Stimulated activated CD8-positive, alpha-beta memory T cell treated with anti-CD3 and anti-CD28 coated beads, Interleukin-15, amount 100 ng/mL, for 24 hours (primary cell): ENCODE measurements at places on chromosomes 7 and 10.

DNA sequence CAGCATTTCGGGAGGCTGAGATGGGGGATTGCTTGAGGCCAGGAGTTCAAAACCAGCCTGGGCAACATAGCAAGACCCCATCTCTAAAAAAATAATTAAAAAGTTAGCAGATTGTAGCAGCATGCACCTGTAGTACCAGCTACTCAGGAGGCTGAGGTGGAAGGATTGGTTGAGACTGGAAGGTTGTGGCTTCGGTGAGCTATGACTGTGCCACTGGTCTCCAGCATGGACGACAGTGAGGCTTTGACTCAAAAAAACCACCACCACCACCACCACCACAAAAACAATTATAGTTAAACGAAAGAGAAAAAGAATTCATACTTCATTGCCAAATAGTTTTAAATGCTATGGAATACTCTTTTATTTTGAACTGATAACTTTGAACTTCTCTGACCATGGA lies 63.4 kb downstream of the VTI1A start:
- no peak for DNase-seq

DNA sequence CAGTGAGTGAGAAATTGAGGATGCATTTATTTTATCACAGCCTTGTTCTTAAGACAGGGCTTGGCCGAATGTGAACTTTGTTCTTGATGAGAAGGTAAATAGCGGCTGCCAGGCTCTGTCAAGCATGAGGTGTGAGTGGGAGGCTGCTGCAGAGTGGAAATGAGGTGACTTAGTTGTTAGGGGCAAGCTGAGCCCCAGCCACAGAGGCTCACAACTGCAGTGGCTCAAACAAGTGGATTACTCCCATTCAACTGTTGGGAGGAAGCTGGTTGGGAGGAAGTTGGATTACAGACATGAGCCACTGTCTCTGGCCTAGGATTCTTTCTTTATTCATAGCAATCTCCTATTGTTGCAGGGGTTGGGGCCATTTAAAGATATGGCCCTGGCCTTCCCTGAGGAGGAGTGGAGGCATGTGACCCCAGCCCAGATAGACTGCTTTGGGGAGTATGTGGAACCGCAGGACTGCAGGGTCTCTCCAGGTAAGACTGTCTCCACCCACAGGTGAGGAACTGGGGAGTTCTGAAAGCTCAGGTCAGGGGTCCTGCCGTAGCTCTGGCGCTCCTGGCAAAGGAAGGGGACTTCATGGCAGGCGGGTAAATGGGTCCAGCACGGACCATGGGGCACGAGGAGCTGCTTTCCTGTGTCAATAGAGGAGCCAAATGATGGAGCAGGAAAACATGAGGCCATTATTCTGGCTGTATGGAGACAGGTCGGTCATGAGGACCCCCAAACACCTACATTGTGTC lies 7.1 kb downstream of the ZSCAN25 start:
- no peak for DNase-seq

- DNase-seq, result no peak
Measured at GRCh38 chr10:19728376-19728775, 87.9 kb upstream of the PLXDC2 start.

GRCh38 chr10:14527915-14528314 lies 197.2 kb upstream of the FRMD4A start:
- DNase-seq, result no peak

GRCh38 chr10:6553937-6554336 lies 26.1 kb downstream of the PRKCQ start:
- DNase-seq, result no peak

GRCh38 chr10:67492317-67493019 lies 203.5 kb downstream of the CTNNA3 start:
- no peak for DNase-seq

GRCh38 chr10:21721000-21721665 lies 187.1 kb downstream of the MLLT10 start:
- DNase-seq, result no peak

DNA sequence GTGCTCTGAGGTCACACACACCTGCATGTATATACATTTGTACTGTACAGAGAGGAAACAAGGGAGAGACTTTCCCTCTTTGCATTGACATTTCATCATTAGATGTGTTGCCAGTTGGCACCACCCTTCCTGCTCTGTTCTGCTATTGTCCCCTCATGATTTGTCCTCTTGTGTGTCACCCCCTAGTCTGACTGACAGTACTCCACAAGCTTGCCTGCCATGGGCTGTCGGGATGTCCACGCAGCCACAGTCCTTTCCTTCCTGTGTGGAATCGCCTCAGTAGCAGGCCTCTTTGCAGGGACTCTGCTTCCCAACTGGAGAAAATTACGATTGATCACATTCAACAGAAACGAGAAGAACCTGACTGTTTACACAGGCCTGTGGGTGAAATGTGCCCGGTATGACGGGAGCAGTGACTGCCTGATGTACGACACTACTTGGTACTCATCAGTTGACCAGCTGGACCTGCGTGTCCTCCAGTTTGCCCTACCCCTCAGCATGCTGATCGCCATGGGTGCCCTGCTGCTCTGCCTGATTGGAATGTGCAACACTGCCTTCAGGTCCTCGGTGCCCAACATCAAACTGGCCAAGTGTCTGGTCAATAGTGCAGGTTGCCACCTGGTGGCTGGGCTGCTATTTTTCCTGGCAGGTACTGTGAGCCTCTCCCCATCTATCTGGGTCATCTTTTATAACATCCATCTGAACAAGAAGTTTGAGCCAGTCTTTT lies 9.4 kb downstream of the CLDN12 start:
- DNase-seq, result no peak

DNA sequence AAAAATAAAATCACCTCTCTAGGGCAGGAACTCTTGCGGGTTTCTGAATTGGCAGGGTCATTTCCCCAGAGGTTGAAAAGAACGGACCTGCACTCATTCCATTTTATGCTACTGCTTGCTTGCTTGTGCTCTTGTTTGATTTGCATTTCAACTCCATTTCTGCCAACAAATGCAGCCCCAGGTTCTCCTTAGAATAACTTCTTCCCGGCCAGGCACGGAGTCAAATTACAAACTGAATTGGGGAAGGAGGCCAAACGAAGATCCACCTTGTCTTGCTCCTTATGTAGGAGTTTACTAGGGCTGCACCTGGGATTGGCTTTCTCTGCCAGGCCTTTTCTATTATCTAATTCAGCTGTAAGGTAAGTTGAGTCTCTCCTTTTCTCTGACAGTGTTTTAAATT lies 79.6 kb downstream of the HGF start:
- DNase-seq, result no peak

DNA sequence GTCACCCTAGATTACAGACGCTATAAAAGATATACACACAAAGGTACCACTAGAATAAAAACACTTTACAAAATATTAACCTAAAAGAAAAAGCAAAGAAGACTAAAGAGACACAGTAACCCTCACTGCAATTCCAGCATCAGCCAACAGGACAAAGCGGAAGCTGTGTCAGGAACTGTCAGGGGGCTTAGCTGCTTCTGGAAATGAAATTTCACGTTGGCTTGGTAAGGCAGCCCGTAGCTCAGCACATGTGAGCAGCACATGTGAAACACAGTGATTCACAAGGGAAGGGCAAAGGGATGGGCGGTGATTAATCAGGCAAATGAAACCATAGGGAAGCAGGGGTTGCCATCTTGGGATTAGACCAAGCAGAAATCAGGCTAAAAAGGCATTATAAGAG lies 195.4 kb downstream of the MGMT start:
- no peak for DNase-seq

DNA sequence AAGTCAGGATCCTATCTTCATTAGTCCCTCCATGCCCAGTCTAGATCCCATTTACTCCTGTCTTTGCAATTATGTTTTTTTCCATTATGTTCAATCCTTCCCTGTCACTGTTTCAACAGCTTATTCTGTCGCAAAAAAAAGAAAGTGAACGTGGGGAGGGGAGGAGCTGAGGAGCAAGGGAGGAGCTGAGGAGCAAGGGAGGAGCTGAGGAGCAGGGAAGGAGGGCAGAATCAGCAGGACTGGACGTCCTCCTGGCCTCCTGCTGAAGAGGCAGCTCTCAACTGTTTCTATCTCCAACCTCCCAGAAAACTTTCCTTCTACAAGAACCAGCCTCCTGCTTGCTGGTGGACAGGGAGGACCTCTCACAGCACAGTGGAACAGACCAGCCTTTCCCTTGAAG lies 26.0 kb downstream of the LARP4B start:
- DNase-seq, result no peak

- DNase-seq, result no peak
Measured at GRCh38 chr7:152987656-152988055, 228.1 kb downstream of the ACTR3B start.

DNA sequence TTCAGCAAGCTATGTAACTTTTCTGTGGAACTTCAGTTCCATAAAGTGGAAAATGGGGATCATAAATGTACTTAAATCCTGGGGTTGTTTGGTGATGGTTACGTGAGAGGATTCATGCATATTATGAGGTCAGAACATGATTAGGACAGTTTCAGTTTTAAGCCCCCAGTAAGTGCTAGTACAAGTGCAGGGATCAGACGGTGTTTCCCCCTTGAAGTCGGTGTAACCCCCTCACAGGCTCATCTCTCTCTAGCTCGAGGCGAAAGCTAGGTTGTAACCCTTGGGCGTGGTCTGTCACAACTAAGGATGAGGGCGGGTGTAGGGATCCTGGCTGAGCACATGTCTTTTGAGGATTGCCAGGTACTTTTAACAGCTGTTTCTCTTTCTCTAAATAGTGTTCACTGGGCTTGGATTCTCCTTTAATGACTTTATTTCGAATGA lies 84.7 kb downstream of the SPAG6 start:
- DNase-seq, result no peak

DNA sequence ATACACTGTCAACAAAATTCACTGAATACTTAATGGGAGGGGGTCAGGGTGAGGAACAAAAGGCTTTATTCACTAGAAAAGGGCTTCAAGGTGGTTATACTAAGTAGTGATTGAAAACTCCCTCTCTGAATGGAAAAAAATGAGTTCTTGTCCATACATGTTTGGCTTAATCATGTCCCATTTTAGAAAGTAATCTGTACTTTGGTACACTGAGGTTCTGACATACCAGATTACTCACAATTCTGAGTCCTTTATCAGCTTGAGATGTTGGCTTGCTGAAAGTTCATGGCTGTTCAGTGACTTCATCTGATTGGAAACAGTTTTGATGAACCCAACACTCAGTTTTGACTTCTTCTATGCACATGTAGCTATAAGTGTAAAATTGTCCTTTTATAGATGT lies 12.8 kb upstream of the NOBOX start:
- DNase-seq, result no peak
